ENCODE measurements at places on chromosomes 4 and X.

- DNase-seq: no peak
Measured at GRCh38 chrX:70907900-70908299, 611 bp downstream of the TEX11 start.

GRCh38 chrX:71118985-71119535, 664 bp downstream of the MED12 start:
- DNase-seq: no peak

GRCh38 chrX:150546711-150547153, 21.7 kb upstream of the MTM1 start:
- DNase-seq: no peak

DNA sequence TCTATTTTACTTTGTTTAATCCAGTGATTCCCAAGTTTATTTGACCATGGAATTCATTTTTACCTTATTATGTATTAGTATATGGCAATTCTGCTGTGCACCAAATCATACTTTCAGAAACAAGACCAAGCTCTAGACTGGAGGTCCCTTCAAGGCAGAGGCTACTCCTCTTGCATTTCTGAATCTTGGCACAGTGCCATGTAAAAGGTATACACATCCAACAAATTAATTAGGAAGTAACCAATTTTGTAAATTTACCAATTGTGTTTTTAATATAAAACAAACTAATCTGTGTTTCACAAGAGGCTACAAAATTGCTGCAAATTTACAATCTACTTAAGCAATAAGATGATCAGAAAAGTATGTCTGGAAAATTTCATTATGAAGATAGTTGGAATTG, 712.2 kb upstream of the HS3ST1 start:
- DNase-seq: no peak

Data from stimulated activated CD4-positive, alpha-beta T cell treated with anti-CD3 and anti-CD28 coated beads, Interleukin-1b, Interleukin-23, amount 100 ng/mL, for 1 hour (primary cell).